ENCODE measurements at places on chromosomes 16 and 17. TPM values are rescaled to one million over a fixed set of nuclear protein-coding genes. Genes with fewer than 3 reads are reported as not detected.

The CSNK1D gene
- 127 TPM for total RNA-seq

DNA sequence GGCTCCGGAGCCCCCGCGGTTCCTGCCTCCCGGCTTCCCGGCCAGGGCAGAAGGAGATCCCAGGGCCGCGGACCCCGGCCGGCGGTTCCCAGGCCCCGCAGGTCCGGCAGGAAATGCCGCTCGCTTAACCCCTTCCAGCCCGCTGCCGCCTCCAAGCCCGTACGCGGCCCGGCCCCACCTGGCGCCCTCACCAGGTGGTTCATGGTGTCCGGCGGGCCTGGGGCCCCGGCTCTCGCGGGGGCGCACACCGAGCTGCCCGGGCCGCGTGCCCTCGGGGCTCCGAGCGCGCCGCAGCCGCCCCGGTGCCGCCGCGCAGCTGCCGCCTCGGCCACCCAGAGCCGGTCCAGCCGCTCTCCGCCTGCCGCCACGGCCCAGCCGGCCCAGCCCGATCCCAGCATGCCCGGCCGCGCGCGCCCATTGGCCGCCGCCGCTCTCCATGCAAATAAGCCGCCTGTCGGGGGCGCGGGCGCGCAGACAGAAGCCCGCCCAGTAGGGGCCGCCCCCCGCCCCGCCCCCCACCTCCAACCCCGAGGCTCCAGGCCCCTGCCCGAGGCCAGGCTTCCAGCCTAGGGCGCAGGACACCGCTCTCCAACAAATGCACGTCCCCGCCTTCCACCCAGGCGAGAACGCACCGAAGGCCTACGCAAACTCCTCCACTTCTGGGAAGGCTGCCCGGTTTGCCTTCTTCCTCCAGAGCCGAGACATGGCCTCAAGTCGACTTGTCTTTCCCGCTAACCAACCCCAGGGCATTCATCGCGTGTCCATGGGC lies at the start of gene BCAR1:
Gene BCAR1, minus strand, starts transcription at position 345 of the 769 bp plus-strand sequence. Its CDS starts 142 bp downstream, at position 203.
- H3K4me3 ChIP-seq, result peak within 1 kb of the TSS; percentile 85
- DNase-seq, result peak; percentile 98

- peaks cover 6% of the 10 kb centered on the region for H3K36me3 ChIP-seq
- no peaks in the 10 kb centered on the region for H3K4me1 ChIP-seq
- no peak for DNase-seq
- no peak overlapping the region for H3K27ac ChIP-seq
These were observed 75.4 kb upstream of the ZNF750 start for GRCh38 chr17:82915010-82915756.

GRCh38 chr17:16953841-16954240 lies 18.1 kb downstream of the TNFRSF13B start:
- no peaks in the 10 kb centered on the region for H3K4me1 ChIP-seq
- peak; percentile 34 for DNase-seq
- no peak overlapping the region for H3K27ac ChIP-seq
- H3K4me3 ChIP-seq, result no peak overlapping the region
- H3K27me3 ChIP-seq, result no peaks in the 10 kb centered on the region

Data from endodermal cell (in vitro differentiated cells).